ENCODE measurements at places on chromosomes 6 and 20.
A peak's percentile ranks its signal among the peaks of the same experiment; 100 is the strongest.

DNA sequence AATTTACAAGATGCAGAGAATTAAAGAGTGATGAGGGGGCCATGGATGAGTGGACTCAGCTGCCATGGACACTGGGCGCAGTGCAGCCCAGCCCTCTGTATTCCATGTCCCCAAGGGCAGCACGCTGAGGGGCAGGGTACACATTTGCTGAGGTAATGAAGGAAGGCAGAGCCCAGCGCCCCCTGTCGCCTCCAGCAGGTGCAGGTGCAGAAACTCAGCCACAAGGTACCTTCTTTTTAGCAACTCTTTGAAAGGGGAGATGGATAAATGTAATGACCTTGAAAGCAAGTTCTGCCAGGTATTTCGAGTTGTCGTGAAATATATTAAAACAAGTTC, 7.1 kb downstream of the CD93 start:
- DNase-seq = no peak

DNA sequence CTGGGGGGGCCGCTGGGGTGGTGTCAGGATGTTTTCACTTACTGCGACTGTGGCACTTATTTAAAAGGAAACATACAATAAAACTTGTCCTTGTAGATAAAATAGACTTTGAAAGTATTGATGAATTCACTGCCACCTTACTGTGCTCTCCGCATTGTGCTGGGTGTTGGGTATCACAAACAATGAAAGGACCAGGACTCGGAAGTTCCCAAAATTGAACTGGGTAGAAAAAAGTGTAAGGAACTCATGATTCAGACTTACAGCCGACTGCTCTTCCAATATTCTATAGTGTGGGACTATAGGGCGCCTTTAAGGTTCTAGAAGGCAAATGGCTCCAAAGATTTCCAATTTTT, 32.1 kb upstream of the ID4 start:
- no peak for DNase-seq

DNA sequence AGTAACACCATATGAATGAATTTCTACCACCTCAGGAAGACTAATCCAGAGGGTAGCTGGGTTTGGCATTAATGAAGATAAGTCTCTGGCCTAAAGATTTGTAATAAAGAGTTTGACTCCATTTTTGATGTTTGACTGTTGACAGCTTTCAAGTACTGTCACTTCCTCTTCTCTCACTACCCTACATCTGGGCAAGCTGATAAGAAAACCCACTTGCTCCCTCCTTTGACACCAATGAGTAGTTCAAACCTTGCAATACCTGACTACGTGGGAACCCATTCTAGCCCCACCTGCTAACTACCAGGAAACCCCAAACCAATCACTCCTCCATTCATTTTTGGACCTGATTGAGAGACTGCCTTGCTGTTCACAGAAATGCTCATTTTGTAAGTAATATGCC, 621.5 kb downstream of the TENT5A start:
- no peak for DNase-seq

- DNase-seq = no peak
Measured at GRCh38 chr6:135212935-135213334, 31.8 kb downstream of the MYB start.

DNA sequence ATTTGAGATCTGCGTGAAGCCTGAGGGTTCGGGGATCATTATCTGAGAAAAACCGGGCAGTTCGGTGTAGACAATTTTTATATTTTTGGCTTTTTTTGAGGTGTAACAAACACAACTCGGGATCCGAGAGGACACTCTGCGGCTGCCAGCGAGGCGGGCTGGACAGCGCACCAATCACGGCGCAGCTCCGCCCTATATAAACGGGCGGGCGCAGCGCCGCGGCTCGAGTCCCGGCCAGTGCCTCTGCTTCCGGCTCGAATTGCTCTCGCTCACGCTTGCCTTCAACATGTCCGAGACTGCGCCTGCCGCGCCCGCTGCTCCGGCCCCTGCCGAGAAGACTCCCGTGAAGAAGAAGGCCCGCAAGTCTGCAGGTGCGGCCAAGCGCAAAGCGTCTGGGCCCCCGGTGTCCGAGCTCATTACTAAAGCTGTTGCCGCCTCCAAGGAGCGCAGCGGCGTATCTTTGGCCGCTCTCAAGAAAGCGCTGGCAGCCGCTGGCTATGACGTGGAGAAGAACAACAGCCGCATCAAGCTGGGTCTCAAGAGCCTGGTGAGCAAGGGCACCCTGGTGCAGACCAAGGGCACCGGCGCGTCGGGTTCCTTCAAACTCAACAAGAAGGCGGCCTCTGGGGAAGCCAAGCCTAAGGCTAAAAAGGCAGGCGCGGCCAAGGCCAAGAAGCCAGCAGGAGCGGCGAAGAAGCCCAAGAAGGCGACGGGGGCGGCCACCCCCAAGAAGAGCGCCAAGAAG, 69.0 kb downstream of the HFE start:
- peak; percentile 91 for DNase-seq

DNA sequence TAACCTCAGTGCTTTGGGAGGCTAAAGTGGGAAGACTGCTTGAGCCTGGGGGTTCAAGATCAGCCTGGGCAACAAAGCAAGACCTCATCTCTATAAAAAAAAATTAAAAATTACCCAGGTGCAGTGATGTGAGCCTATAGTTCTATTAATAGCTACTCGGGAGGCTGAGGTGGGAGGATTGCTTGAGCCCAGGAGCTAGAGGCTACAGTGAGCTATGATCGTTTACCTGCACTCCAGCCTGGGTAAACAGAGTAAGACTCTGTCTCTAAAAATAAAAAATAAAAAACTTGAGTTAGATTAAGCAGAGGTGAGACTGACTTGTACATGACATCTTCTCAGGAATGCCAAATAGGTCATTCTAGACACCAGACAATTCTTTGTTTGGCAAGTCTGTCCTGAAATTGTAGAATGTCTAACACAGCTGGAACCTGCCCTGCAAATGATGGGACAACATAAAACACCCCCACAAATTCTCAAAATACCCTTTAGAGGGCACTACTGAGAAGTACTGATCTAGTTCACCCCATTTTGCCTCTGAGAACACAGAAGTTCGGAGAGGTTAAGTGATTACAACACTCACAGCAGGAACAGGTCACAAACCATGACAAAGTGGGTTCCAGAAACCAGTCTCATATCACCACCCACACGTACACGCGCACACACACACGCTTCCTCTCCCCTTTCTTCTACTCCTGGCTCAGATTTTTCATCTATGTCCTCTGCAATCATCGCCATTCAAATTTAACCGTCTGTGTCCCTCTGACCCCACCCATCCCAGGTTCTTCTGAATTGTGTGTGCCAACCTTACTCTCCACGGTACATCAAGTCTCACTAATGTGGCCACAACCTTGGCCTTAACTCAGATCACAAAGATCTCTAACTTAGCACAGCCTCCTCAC, 38.3 kb downstream of the ARHGAP18 start:
- peak; percentile 82 for DNase-seq

GRCh38 chr6:43759136-43759906, 10.7 kb upstream of the VEGFA start:
- DNase-seq = no peak

- DNase-seq = no peak
Measured at GRCh38 chr20:43746344-43747137, 19.7 kb upstream of the GTSF1L start.

DNA sequence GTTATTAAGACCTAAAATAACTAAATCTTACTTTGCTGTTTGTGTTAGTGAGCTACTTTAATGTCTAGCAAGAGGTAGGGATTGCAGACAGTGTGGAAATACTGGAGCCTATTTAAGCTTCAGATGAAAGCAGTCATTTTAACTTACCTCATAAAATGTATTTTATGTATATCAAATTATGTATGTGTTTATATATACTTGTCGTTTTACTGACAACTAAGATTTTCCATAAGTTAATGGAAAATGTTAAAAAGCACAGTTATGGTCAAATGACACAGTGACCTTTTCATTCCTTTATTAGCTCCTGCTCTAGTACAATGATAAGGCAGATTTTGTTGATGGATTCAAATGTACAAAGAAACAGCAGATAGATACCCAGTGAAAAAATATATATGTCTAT, 34.6 kb downstream of the QKI start:
- no peak for DNase-seq

- no peak for DNase-seq
Measured at GRCh38 chr6:44022671-44023352, 104.4 kb downstream of the MRPL14 start.

DNA sequence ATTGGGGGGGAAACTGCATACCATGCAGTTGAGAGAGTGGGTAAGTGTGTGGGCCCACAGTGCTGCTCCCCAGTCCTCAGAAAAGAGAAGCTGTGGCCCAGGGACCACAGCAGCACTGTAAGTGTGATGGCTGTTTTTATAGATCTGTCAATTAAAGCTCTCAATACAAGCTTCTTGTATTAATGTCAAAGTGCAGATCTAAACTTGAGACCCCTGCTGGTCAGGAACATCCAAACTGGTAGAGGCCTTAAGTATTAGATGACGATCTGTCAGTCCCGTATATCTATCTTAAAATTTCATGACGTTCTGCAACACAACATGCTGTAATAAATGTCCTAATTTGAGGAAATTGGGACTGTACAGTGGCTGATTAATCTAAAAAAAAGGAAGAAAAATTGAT, 74.8 kb downstream of the TULP4 start:
- peak; percentile 38 for DNase-seq

GRCh38 chr20:41956338-41957074, 338.3 kb upstream of the CHD6 start:
- no peak for DNase-seq

DNA sequence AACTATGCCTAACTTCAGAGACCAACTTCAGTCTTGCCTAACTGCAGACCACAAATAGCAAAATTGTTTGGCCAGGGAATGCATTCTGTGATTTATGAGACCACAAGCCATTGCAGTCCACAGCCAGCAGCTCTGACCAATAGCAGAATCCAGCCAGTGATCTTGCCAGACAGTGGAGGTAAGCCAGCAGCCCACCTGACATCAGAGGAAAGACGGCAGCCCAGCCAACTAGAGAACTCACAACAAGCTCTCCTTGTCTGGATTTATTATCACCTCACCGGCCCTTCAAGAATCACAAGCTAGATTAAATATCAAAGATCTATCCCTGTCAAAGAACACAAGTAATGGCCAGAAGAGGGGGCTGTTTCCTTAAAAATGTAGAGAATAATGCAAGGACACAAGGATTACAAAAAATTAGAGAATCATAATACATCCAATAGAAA, 66.5 kb upstream of the SLC35F1 start:
- DNase-seq = peak; percentile 5

GRCh38 chr6:53714888-53715287, 49.3 kb upstream of the KLHL31 start:
- DNase-seq = no peak

- no peak for DNase-seq
Measured at GRCh38 chr20:37968841-37969401, 64.3 kb downstream of the TTI1 start.

- DNase-seq = no peak
Measured at GRCh38 chr20:37238426-37238825, 23.2 kb downstream of the GHRH start.

DNA sequence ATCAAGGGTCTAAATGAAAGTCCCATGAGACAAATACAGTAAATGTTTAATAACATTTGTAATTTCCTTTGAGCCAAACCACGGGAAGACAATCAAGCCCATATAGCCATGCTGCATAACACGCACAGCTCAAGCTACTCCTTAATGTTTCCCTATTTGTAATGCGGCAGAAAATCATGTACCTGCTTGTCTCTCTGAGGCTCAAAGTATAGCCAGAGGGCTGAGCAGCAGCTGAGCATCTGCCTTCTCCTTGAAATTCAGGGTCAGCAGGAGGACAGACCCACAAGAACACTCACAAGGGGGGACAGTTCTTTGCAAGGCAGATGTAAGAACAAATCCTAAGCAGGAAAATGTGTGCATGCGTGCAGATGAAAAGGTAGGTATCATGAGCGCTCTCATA, 45.8 kb upstream of the JARID2 start:
- DNase-seq = no peak

GRCh38 chr6:85772641-85773040, 130.0 kb upstream of the SYNCRIP start:
- no peak for DNase-seq

GRCh38 chr20:38523697-38524096, 51.1 kb downstream of the RALGAPB start:
- no peak for DNase-seq

DNA sequence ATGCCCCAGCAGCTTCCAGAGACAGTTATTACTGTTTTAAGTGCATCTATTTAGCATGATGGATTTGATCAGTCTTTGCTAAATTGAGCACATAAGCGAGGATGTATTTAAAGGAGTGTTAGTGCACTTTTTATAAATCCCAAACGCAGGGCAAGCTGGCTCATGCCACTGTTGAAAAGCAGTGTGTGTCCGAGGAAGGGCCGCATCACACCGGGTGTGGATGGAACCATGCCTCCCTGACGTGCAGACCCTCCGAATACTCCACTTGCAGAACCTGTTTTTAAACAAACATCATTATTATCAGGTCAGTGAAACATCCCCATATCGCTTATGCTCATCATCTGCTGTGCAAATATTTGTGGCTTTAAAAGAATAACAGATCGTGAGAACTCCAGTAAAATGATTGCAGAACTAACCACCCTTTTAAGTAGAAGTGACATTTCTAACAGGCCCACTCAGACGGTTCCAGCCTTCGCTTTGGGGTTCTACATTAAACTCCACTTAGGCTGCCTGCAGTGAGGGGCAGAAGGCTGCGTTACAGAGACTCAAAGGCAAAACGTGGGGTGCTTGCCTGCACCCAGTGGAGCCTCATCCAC, 190.1 kb downstream of the CDH4 start:
- DNase-seq = no peak

DNA sequence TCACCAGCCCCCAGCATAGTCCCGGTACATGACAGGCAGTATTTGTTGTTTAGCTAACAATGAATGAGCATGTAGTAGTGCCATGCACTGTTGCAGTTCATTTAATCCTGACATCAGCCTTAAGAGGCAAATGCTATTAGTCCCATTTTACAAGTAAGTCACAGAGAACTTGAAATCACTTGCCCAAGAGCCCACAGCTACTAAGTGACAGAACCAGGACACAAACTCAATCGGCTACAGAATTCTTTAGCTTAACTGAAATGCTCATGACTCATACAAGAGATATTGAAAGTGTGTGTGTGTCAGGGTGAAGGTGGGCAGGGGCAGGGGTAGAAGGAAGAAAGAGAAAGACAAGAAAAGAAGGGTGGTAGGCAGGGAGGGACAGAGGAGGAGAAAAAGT, 52.7 kb downstream of the UNC5CL start:
- DNase-seq = no peak

DNA sequence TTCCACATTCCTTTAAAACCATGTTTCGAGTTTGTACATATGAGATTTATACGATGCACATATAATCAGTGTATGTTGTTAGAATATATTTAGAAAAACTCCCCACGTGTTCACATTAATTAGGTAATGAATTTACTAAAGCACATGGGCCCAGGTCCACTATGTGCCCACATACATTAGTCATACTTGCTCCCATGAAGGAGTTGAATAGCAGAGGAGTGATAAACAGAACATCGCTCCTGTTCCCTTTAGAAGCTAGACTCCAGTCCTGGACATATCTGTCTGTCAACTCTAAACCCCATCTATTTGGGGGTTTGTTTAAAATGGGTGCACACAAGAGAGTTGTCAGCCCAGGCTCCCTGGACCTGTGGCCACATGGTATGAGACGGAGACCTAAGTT, 108.1 kb upstream of the TIAM2 start:
- no peak for DNase-seq
